ENCODE measurements at places on chromosomes 4 and X.

- no peak for DNase-seq
Observed at GRCh38 chrX:111264385-111264784, 5.9 kb downstream of the CAPN6 start.

DNA sequence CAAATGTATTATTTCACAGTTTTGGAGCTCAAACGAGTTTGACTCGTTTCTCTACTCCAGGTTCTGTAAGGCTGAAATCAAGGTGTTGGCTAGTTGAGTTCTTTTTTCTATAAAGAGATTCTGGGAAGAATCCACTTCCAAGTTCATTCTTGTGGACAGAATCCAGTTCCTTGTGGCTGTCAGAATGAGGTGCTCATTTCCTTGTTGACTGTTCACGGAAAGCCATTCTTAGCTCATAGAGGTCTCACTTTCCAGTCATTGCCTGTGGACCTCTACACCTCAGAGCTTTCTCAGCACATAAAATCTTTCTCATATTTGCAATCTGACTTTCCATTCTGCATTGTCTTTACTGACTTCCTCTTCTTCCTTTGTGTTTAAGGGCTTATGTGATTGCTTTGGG lies 62.9 kb downstream of the SYTL5 start:
- DNase-seq = no peak

DNA sequence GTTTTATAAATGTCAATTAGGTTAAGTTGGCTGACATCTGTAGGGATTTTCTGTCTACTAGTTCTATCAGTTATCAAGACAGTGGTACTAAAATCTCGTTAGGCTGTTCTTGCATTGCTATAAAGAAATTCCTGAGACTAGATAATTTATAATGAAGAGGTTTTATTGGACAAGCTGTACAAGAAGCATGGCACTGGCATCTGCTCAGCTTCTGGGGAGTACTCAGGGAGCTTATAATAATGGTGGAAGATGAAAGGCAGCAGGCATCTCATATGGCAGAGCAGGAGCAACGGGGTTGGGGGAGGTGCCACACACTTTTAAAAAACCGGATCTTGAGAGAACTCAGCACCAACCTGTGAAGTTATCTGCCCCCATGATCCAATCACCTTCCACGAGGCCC lies 28.2 kb downstream of the CHIC2 start:
- no peak for DNase-seq

DNA sequence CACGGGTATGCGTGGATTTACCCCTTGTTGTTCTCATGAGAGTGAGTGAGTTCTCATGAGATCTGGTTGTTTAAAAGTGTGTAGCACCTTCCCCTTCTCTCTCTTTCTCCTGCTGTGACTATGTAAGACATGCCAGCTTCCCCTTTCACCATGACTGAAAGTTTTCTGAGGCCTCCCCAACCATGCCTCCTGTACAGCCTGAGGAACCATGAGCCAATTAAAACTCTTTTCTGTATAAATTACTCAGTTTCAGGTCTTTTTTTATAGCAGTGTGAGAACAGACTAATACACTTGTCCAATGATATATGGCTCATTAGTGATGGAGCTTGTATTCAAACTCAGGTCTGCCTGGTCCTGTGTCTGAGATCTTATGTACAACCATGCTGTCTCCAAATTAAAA lies 28.5 kb upstream of the RTL3 start:
- no peak for DNase-seq

GRCh38 chrX:54067766-54068165 lies 23.5 kb upstream of the PHF8 start:
- no peak for DNase-seq

DNA sequence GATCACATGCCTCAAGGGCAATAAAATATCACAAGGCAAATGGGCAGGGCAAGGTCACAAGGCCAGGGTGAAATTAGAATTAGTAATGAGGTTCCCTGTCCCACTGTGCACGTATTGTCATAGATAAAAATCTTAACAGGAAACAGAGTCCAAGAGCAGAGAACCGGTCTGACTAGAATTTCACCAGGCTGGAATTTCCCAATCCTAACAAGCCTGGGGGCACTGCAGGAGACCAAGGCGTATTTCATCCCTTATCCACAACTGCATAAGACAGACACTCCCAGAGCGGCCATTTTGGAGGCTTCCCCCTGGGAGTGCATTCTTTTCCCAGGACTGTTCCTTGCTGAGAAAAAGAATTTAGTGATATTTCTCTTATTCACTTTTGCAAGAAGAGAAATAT lies 25.9 kb upstream of the PRDM5 start:
- DNase-seq = no peak

DNA sequence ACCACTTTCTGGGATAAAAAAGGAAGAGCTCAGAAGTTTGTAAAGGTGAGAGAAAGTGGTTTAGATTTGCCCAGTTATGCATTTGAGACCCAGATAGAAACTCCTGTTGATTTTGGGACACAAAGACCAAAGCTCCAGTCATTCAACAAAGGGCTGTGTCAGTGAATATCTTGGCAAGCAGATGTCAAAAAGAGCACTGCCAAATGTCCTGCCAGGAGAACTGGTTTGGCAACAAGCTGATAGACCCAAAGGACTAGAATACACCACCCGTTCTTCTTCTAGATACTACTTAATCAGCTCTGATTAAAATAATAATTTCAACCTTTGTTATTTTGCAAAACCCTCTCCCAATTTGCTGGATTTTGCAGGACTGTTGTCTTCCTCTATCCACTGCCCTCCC lies 121.4 kb downstream of the NHS start:
- no peak for DNase-seq

Measured in HTR-8/SVneo (cell line).